ENCODE measurements at places on chromosomes 3 and 15. TPM values are rescaled to one million over a fixed set of nuclear protein-coding genes. Genes with fewer than 3 reads are reported as not detected.

The ACTC1 gene
- 12,863 TPM for total RNA-seq

The SSUH2 gene
- total RNA-seq = 0.71 TPM

The ZNF501 gene
- 4.0 TPM for total RNA-seq

The SENP2 gene
- 28.9 TPM for total RNA-seq

The SNTN gene
- total RNA-seq = not detected

The HESX1 gene
- total RNA-seq = not detected

The TYRO3 gene
- 9.1 TPM for total RNA-seq

The ARGFX gene
- total RNA-seq = not detected

The ADGRG7 gene
- total RNA-seq = not detected

The ST8SIA2 gene
- 0.31 TPM for total RNA-seq

DNA sequence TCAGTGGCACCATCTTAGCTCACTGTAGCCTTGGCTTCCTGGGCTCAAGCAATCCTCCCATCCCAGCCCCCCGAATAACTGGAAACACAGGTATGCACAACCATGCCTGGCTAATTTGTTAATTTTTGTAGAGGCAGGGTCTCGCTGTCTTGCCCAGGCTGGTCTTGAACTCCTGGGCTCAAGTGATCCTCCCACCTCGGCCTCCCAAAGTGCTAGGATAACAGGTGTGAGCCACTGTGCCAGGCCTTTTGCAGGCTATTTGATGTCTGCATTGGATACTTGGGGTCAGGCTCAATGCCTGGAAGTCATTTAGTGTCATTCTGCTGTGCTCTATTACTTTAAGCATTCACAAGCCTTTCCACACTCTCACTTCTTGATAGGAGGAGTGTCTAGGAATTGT, 17.6 kb downstream of the LIMD1 start:
- no peak for DNase-seq

GRCh38 chr3:10460951-10461545, 44.3 kb downstream of the ATP2B2 start:
- DNase-seq = no peak

DNA sequence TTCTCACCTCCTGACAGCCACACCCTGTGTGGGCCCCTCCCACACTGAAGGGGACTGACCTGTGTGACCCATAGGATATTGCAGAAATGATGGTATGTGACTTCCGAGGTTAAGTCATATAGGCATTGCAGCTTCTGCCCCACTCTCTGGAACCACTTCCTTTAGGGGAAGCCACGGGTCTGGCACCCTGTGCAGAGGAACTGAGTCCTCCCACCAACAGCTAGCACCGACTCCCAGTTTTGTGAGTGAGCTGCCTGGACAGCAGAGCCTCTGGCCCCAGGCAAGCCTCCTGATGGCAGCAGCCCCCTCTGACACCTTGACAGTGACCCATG, 24.6 kb upstream of the SLC6A6 start:
- DNase-seq = no peak

DNA sequence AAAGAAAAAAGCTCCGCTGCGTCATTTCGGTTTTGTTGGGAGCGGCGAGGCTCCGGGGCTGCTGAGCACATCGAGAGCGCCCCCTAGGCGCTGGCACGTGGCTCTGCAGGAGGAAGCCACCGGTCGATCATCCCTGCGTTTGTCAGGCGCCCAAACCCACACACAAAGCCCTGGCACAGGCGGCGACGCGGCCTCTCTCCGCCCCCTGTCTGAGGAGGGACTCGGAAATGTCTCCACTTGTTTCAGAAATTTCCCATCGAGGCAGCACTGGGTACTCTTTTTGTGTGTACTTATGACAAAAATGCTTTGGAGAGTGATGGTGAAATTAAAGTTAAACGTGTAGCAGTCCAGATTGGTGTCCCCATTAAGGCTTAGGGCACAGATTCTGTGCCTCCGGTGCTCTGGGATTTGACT, 407.3 kb upstream of the ONECUT1 start:
- peak; percentile 53 for DNase-seq

DNA sequence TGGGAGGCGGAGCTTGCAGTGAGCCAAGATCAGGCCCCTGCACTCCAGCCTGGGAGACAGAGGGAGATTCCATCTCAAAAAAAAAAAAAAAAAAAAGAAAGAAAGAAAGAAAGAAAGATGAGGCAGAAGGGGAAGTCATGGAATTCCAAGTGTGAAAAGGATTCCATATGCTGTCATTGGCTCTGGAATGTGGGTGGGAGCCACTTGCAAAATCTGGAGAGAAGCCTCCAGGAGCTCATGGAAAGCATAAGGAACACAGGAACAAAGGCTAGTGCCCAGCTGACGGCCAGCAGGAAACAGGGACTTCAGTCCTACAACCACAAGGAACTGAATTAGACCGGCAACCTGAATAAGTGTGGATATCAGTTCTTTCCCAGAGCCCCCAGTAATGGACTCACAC, 12.5 kb upstream of the TRAK1 start:
- no peak for DNase-seq

DNA sequence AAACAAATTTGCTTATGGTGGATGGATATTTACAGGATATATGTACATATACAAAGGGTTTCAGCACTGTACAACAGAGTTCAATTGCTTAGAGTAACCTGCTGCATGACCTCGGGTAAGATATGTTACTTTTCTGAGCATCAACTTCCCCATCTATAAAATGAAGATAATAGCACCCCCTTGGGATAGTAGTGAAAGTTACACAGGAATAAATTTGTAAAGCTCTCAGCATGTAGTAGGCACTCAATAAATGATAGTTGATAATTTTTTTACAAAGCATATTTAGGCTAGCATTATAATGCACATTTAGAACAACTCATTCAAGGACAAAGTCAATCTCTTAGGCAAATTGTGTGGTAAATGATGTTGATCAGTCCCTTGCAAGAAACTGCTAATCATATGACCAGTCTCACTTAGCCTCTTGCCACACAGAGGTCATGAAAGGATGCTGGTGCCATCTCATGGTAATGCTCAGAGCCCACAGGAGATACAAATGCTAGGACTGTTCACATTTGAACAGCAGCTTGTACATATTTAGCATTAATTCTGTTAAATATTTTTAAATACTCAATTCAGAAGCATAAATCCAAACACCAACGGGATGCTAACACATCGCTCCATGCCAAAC, 123.9 kb downstream of the MAGI1 start:
- DNase-seq = no peak

GRCh38 chr3:49618412-49618811, 55.7 kb upstream of the APEH start:
- DNase-seq = no peak

DNA sequence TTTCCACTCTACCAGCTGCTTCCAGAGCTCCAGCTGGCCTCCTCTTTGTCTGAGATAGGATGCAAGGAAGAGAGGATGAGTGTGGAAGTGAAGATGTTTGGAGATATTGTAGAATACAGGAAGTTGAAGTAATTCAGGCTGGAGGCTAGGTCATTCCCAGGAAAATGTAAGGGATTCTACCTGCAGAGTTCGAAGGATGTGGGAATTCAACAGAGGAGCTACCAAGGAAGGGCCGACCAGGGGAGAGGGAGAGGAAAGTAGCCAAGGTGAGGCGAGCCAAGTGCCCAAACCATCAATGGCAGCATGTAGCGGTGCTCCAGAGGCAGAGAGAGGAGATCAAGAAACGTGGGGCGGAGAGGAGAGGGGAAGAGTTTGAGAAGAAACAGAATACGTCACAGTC, 49.0 kb upstream of the EPHB3 start:
- DNase-seq = no peak

DNA sequence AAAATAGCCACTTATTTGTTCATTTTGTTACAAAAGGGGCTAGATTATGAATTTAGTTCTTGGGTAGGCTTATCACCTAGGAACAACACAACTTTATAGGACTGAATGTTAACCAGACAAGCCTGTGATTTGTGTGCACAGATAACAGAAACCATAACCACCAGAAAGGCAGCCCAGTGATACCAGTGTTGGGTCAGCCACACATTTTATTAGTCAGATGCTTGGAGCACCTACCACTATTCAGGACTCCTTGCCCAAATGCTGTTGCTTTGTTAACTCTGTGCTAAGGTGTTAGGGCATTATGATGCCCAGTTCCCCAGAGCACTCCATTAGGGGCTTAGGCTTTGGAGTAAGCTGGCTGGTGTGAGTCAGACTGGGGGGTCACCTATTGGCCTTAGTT, 22.5 kb downstream of the PLCL2 start:
- no peak for DNase-seq

- DNase-seq = no peak
Measured at GRCh38 chr3:190442240-190442639, 7.5 kb downstream of the TMEM207 start.

DNA sequence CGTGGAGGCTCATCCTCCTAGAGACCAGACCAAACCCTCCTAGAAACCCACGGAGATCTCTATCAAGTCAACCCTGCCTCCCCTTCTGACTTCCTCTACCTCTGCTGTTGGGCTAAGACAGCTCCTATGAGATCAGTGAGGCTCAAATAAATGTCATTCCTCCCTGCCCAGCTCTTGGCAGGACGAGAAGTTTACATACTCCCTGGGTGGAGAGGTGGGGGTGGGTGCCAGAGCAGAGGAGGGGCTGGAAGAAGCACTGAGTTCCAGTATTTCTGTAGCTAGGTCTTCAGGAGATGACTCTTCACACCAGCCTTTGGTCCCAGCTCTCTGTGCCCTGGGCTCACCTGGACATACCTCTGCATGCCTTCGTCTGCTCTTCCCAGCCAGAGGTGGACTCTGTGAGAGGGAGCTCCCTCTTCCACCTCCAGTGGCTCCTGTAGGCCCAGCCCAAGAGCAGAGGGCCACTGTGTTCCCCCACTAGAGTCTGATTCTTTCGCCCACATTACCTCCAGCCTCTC, 42.4 kb upstream of the TLE3 start:
- no peak for DNase-seq

DNA sequence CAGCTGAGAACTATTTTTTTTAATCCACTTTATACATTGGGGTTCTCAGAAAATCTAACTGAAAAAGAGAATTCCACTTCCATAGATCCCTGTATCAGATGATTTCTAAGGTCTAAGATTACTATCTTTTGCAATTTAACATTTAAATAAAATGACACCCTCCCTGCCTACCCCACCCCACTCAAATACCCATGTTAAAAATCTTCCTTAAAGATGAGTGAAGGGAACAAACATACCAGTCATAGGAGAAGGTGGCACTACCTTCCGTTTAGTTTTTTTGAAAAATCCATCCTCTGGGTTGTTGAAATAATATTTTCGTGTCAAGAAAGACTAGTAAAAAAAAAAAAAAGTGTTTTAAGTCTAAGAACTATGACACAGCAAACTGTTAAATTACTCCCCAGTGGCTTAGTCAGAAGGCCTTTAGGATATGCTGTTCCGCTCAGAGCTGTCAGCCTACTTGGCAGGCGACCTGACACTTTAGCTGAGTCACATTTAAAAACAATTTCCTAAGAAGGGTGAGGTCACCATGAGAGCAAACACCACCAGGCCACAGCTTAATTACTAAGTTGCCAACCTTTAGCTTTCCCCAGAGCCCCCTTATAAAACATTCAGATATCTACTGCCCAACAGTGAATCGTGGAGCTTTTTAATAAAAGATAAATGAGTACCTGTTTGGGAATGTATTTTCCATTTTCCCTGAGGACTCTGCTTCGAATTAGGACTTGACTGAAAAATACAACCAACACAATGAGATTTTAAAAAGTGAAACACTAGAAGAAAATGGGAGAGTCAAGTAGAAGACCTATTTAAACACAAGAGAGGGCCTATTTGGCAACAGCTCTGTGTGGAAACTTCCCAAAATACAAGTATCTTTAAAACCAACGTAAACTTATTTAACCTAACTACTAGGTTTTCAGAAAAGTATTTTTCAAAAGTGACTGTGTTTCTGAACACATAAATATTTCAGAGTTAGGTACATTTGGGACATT, 9.6 kb downstream of the EMC3 start:
- peak; percentile 81 for DNase-seq

DNA sequence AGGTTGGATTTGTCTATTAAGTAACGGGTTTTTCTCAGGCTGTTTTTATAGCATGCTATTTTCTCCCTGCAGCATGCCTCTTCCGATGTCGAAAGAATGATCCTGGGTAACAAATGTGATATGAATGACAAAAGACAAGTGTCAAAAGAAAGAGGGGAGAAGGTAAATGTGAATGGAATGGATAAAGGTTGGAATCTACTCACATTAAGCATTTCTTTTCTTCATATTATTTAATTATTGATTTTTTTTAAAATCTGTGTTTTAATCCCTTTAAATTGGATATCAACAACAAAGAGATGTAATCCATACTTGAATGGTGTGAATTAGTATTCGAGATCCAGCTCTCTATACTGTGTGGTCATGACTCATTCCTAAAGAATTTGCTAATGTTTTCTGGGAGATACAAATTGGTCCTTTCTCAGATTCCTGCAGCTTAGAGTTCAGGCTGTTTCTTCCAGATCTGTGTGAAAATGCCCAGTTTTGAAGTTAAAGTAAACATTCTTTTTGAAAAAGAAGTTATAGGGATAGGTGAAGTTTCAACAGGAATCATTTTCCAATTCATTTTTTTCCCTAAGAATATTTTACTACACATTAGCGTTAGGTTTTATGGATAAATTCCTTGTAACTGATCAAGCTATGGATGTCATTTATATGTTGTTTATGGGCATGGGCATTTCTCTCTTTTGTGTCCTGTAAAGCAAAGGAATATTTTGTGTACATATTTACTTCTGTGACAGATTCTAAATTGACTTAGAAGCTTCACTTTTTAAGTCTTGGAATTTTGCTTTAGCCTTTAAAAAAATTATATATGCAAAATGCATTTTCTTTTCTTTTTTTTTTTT, 20.8 kb upstream of the APH1B start:
- DNase-seq = no peak

DNA sequence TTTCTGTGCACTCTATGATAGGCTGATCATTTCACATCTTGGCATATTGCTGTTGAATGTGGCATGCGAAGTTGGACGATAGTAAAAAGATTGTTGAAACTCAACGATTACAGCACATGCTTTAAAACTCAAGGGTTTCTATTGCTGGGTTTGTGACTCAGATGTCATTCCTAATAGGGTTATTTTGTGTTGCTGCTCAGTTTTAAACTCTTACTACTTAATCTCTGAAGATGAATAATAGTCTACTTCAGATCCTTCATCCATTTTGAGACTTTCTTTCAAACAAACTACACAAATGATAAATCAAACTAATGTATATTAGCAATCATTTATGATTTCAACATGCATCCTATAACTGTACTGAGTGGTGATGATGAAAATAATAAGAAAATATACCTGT, 71.3 kb upstream of the MBNL1 start:
- DNase-seq = no peak

- DNase-seq = no peak
Measured at GRCh38 chr3:120173056-120173675, 78.9 kb upstream of the GSK3B start.

DNA sequence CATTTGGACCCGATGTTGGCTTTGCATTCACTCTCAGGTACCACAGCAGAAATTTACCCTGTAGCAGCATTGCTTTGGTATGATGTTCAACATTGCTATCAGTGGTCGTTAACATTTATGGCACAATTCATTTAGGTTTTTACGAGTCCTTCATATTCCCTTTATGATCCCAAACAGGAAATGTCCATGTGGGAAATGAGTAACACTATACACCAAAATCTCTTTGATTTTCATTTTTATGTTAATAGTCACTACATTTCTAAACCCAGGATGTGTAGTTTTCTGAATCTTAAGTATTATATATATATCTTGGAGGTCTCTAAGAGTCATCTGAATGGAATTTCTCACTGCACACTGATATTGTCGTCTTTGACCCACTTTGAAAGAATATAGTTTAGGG, 78.5 kb upstream of the RBMS3 start:
- DNase-seq = no peak

GRCh38 chr15:62945760-62946159, 96.8 kb upstream of the TPM1 start:
- no peak for DNase-seq
